ENCODE measurements at places on chromosomes 3 and 15.
A peak's percentile ranks its signal among the peaks of the same experiment; 100 is the strongest.

DNA sequence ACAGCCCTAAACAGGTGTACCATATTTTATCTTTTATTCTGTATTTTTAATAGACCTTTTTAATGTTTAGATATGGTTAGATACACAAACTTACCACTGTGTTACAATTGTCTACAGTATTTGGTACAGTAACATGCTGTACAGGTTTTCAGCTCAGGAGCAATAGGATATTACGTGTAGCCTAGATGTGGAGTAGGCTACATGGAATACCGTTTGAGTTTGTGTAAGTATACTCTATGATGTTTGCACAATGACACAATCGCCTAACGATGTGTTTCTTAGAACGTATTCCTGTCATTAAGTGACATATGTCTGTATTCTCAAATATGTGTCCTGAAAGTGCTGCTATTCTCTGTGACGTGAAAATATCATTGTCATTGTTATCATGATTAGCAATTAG is 62.6 kb downstream of the MFSD1 start:
- no peak for DNase-seq

GRCh38 chr15:92693691-92694331 is 38.2 kb upstream of the FAM174B start:
- DNase-seq = no peak

DNA sequence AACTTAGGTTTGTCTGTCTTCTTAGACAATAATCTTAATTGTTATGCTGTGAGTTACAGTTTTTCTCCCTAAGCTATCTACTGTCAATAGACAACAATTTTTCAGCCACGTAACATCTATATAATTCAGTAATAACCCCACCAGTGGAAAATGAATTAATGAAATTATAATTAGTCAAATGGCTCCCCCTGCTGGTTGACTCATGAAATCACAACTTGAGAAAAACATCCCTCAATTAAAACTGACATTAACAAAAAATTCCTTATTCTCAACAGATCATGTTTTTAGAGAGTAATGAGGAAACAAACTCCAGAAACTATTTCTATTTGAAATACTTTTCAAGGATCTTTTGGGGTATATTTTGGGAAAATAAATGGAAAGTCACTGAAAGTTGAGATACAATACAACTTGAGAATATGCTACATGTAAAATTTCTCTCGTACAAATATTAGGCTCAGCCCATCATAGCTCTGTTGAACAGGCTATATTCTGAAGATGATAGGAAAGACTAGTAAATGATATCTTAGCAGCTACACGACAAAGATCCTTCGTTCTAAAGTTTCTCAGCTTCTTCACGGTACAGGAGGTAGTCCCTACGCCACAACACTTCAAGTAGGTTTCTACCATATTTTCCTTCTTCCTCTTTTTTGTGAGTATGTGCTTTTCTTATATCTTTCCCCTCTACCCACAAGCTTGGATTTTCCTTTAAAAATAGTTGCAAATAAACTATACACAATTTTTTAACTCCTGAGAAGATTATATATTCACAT is 20.7 kb downstream of the PPP1R2 start:
- DNase-seq = no peak

GRCh38 chr3:30492322-30493192 is 113.8 kb upstream of the TGFBR2 start:
- no peak for DNase-seq

DNA sequence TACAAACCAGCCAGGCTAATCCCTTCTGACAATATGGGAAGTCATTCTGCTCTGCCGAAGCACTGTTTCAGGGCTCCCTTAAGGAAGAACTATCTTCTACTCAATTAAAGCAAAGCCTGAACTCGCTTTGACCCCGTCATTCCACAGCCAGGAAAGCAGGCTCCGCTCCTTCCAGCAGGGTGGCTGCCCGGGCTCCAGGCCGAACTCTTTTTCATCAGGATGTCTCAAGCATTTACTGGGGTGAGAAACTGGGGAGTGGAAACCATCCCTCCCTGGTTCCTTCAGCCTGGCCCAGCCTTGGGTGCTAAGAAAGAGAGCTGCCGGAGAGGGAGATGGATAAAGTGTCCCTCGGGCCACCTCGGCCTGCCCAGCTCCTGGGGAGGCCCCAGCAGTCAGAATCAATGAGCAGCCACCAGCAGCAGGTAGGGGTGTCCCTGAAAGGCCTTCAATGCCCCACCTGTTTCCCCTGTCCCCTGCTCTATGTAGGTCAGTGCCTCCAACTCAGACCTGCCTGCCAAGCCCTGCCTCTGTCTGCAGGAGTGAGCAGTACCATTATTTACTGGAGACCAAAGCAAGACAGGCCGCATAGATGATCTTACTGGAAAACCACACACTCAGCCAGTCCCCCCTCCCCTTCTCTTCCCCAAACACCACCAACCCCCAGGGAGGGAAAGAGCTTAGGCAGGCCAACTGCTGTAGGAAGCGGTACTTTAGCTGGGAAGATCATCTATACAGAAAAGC is 225.6 kb upstream of the TLE3 start:
- DNase-seq = no peak

GRCh38 chr3:70824773-70825172 is 512.3 kb upstream of the MDFIC2 start:
- no peak for DNase-seq

DNA sequence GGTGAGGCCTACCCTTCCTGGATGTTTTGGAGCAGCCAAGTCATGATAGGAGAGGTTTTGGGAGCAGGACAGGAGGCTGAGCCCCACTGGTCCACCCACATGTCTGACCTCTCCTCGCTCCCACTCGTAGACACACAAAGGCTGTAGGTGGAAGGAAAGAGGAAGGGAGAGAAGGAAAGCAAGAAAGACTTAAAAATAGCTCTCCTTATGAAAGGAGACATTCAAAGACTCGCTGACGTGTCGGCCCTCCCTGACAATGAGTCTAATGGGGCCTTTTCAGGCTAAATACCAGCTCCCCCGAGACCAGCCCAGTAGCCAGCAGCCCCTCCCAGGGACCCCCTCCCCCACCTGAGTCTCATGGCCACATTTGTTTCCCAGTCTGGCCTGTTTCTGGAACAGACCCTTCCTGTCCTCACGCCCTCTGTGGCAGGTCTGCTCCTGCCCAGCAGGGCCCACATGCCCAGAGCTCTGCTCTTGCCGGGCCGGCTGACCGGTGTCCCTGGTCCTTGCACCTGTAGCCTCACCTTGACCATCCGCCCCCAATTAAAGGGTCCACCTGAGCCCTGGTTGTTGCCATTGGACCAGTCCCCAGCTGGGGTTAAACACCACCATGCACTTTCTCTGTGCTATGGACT is 49.3 kb downstream of the FGD5 start:
- DNase-seq = peak; percentile 40

GRCh38 chr3:128794067-128794768 is 68.2 kb downstream of the RAB7A start:
- no peak for DNase-seq

GRCh38 chr3:52854013-52854412 is 19.2 kb upstream of the MUSTN1 start:
- DNase-seq = no peak

DNA sequence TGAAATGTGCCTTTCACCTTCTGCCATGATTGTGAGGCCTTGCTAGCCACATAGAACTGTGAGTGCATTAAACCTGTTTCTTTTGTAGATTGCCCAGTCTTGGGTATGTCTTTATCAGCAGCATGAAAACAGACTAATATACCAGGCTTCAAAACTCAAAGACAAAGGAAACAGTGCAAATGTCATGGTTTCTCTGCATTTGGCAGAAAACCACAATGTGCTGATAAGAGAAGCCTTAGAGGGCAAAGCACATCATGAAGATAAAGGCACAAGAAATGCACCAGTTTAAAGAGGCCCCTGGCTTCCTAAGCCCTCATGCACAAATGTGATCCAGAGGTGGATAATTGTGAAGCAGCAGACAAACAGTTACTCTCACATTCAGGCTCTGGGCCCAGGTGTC is 259.2 kb downstream of the CPNE4 start:
- no peak for DNase-seq

DNA sequence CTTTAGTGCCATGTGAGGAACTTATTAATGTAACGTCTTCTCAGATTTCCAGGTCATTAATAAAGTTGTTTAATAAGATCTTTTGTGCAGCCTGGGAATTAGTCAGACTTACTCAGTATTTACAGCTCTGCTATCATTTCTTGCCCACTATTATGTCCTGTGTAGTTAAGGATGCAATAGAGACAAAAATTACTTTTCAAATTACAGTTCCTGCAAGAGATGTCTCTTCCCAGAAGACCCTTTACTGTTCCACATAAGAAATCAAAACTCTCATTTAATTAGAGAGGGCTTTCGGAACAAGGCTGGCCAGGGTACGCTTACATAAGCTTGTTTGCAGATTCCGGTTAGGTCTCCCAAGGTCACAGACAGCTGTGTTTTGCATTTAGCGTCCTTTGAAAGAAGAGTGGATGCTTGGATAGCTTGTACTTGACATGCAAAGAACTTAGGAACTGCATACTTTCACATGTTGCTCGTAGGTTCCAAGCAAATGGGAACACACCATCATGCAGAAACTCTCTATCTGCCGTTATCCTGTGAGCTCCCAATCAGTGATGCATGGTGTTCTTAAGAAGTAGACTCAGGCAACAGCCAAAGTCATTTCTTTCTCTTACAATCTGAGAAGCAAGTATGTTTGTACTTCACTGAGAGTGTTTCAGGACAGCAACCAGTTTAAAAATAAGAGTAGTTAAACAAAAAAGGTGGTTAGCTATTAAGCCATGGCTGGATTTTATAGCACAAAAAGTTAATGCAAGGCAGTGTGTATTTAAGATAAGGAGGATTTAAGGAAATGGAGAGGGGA is 37.4 kb downstream of the FILIP1L start:
- no peak for DNase-seq

DNA sequence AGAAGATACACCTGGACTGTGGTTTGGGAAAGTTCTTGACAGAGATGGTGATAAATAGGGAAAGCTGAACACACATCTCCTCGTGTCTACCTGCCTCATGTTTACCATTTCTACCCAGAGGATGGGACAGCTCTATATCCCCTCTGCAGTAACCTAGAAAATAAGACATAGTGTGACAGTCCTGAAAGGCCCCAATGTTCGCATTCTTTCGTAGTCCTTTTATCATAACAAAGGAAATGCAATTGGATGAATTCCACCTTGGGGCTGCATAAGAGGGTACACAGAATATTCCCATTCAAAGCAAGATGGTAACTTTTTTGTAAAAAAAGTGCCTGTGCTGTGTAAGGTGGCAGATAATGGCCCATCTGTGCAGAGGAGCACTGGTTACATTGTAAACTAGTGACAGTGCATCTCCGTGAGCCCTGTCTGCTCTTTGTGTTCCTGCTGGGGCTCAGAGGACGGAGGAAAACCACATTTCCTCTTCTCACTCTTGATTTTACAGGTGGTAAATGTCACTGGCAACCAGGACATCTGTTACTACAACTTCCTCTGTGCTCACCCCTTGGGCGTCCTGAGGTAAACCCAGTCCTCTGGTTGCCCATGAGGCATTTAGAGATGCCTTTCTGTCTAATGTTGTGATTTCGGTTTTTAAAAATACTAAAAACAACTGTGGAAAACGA is 74.3 kb downstream of the SIDT1 start:
- DNase-seq = no peak

- no peak for DNase-seq
Observed at GRCh38 chr3:24460974-24461373, 33.7 kb downstream of the THRB start.

- DNase-seq = no peak
Observed at GRCh38 chr3:155089495-155089894, 9.4 kb downstream of the MME start.

DNA sequence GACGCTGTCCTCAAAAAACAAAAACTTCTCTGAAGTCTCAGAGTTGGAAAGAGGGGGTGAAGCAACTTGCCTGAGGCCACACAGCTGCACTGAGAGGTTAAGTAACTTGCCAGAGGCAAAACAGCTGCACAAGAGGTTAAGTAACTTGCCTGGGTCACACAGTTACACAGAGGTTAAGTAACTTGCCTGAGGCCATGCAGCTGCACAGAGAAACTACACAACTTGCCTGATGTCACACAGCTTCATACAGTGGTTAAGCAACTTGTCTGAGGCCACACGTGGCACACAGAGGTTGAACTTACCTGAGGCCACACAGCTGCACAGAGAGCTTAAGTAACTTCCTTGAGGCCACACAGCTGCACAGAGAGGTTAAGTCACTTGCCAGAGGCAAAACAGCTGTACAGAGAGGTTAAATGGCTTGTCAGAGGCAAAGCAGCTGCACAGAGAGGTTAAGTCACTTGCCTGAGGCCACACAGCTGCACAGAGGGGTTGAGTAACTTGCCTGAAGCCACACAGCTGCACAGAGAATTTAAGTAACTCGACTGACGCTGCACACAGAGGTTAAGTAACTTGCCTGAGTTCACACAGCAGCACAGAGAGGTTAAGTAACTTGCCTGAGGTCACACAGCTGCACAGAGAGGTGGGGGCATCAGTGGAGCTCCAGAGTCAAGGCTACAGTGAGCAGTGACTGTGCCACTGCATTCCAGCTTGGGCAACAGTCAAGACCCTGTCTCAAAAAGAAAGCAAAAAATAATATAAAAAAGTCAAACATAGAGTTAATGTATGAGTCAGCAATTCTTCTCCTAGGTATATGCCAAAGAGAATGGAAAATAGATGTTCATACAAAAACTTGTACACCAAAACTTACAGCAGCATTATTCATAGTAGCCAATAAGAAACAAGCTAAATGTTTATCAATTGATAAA is 12.0 kb upstream of the ACAD9 start:
- DNase-seq = no peak

GRCh38 chr3:180755556-180755955 is 76.3 kb upstream of the CCDC39 start:
- DNase-seq = no peak

GRCh38 chr15:81419332-81419943 is 45.4 kb upstream of the TMC3 start:
- DNase-seq = no peak

DNA sequence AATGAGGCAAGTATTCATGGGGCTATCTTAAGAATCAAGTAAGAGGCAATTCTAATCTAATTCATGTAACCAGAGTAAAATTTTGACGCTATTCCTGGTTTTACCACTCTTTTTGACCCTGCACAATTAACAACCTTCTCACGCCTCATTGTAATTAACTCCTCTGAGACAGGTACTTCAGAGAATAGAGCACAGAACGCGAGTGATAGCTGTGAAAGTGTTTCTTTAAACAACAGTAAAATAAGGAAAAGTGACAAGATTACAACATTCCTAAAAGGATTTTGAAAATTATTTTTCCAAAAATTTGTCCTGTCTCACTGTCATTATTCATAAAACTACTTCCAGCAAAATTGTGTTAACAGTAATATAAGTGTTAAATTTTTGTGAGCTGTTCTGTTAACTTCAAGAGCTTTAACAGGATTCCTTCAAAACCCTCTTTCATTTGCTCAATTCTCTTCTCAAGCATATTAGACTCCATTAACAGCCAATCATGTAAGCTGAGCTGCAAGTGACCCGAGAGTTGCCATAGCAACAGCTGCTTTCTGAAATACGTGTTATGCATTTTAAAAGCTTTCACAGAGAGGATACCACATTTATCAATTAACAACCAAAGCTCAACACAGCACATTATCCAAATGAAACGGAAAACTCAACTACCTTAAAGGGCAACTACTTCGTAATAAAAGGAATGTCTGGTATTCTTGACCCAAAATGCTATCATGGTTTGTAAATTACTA is 93.1 kb downstream of the STAG1 start:
- DNase-seq = no peak

- DNase-seq = no peak
Observed at GRCh38 chr15:73517566-73517965, 74.6 kb downstream of the REC114 start.

- DNase-seq = no peak
Observed at GRCh38 chr15:66592505-66593218, 26.9 kb upstream of the LCTL start.

GRCh38 chr3:118151164-118151563 is 883.5 kb downstream of the IGSF11 start:
- DNase-seq = no peak
